ENCODE measurements at places on chromosomes 7 and 10. TPM values are rescaled to one million over a fixed set of nuclear protein-coding genes. Genes with fewer than 3 reads are reported as not detected.

The ACTR3C gene
- total RNA-seq: 0.11 TPM

The VIPR2 gene
- total RNA-seq: 17.8 TPM

The NRBF2 gene
- total RNA-seq: 4.2 TPM

The LIPJ gene
- not detected for total RNA-seq

The ATG9B gene
- not detected for total RNA-seq

GRCh38 chr10:79405995-79406515, 39.4 kb downstream of the ZCCHC24 start:
- H3K27ac ChIP-seq: peak overlapping the region; percentile 25
- peaks cover 84% of the 10 kb centered on the region for H3K4me1 ChIP-seq
- DNase-seq: no peak
- no peaks in the 10 kb centered on the region for H3K36me3 ChIP-seq

DNA sequence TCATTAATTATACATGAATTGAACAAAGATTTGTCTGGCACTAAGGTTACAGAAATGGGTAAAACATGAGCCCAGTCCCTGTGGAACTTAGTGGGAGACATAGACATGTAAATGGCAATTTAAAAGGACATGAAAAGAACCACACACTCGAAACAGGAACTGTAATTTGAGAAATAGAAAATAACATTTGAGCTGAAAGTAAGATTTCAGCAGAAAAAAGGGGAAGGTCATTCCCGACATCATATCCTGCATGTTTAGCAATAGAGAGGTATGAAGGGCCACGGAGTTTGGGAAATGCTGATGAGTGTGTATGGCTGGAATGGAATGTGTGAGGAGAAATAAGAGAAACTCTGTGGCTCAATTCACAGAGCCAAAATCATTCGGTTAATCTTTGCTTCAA, 175.4 kb upstream of the AHR start:
- no peak overlapping the region for H3K4me3 ChIP-seq
- DNase-seq: no peak
- no peaks in the 10 kb centered on the region for H3K36me3 ChIP-seq
- H3K27ac ChIP-seq: no peak overlapping the region
- no peaks in the 10 kb centered on the region for H3K4me1 ChIP-seq
- no peaks in the 10 kb centered on the region for H3K27me3 ChIP-seq

- no peak overlapping the region for H3K4me3 ChIP-seq
- H3K36me3 ChIP-seq: no peaks in the 10 kb centered on the region
- no peak overlapping the region for H3K27ac ChIP-seq
- H3K27me3 ChIP-seq: no peaks in the 10 kb centered on the region
- no peak for DNase-seq
Observed at GRCh38 chr7:19648791-19649190, 60.0 kb downstream of the POLR1F start.

DNA sequence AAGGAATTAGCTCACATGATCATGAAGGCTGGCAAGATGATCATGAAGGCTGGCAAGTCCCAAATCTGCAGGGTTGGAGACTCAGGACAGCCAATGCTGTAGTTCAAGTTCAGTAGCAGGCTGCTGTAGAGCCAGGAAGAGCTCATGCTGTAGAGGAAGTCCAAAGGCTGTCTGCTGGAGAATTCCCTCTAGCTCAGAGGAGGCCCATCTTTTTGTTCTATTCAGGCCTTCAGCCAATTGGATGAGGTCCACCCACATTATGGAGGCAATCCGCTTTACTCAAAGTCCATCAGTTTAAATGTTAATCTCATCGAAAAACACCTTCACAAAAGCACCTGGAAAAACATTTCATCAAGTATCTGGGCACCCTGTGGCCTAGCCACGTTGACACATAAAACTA, 24.8 kb upstream of the FAM171A1 start:
- no peak overlapping the region for H3K4me3 ChIP-seq
- no peak overlapping the region for H3K27ac ChIP-seq
- DNase-seq: no peak
- H3K36me3 ChIP-seq: no peaks in the 10 kb centered on the region
- H3K27me3 ChIP-seq: no peaks in the 10 kb centered on the region

DNA sequence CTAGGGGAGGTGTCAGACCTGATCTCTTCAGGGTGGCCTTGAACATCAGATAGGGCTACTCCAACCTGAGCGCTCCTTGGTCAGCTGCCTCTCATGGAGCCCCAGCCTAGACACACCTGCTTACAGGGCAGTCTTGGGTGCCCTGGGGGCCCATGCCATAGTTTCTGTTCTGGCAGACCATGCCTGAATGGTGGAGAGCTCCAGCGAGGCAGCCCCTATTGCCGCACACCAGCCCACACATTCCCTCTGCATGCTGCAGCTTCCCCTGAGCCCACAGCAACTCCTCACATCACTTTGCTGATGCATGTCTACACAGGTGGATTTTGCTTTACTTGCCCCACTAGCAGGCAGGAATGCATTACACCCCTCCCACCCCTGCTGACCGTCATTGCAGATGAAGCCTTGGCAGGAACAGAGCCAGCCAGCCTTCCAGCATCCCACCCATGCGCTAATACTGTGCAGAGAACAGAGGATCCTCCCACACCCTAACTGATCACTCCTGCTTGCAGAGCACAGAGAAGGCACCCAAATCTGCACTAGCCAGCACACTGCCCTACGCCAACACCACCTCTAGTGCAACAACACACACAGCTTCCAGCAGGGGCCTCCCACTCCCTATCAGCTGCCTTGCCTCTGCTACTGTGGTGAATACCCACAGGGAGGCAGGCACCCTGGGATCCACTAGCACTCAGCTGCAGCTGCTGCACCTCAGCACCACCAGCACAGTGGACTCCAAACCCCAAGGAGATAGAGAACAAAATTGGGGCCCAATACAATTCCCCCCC, 43.0 kb upstream of the GRM3 start:
- H3K27me3 ChIP-seq: no peaks in the 10 kb centered on the region
- H3K27ac ChIP-seq: no peak overlapping the region
- H3K36me3 ChIP-seq: no peaks in the 10 kb centered on the region

GRCh38 chr7:42753811-42754363, 158.0 kb downstream of the C7orf25 start:
- no peaks in the 10 kb centered on the region for H3K36me3 ChIP-seq
- no peaks in the 10 kb centered on the region for H3K27me3 ChIP-seq
- no peak overlapping the region for H3K4me3 ChIP-seq
- DNase-seq: no peak
- no peak overlapping the region for H3K27ac ChIP-seq
- H3K4me1 ChIP-seq: no peaks in the 10 kb centered on the region

DNA sequence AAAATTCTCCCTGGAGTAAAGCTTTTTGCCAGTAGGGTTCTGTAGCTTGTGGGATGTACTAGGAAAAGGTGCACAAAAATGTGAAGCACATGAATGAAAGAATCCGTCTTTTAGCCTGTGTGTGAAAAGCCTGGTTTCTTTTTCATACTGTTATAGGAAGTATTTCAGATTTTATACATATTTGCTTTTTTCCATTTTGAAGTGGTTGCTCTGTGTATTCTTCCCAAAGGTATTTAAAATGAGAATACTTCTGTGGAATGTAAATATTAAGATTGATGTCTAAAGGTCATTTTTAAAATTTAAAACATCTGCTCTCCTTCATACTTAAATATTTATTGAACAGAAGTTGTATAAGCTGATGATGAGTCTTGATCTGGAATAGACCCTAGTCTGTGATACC, 96.8 kb downstream of the CDK14 start:
- no peak for DNase-seq
- no peaks in the 10 kb centered on the region for H3K4me1 ChIP-seq
- H3K36me3 ChIP-seq: no peaks in the 10 kb centered on the region
- H3K27me3 ChIP-seq: no peaks in the 10 kb centered on the region
